CD4-positive, alpha-beta T cell treated with Interleukin-17A for 1 hour (primary cell): ENCODE measurements at places on chromosomes 12 and 14.

GRCh38 chr12:54991161-54991990 is 6.8 kb upstream of the TESPA1 start:
- peak; percentile 65 for DNase-seq

- no peak for DNase-seq
Observed at GRCh38 chr12:26632756-26633155, 200.2 kb downstream of the ITPR2 start.

DNA sequence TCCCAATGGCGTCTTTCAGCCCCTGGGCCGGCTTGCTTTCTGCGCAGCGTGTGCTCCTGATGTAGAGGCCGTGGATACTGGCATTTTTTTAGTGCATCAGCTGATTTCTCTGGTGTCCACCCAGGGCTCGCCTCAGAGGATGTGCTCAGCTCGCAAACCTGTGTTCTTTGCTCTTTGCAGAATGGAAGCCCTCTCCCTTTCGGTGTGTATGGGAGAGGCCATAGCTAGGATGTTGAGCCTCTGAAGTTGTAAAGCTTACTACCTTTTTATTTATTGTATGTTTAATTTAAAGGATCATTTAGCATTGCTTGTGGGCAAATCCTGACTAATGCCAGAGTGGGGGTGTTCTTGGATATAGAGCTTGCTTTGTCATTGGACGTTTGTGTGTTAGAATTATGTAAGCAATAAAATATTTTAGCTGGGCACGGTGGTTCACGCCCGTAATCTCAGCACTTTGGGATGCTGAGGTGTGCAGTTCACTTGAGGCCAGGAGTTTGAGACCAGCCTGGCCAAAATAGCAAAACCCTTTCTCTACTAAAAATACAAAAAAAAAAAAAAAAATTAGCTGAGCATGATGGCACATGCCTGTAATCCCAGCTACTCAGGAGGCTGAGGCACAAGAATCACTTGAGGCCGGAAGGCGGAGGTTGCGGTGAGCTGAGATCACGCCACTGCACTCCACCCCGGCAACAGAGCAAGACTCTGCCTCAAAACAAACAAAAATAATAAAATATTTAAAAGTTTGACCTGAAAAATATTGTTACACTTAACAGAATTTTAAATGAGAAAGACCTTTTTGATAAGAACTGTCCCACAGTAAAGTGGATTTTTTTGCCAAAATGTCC is 52.6 kb upstream of the MMP17 start:
- peak; percentile 9 for DNase-seq

GRCh38 chr14:63212776-63213500 is 8.7 kb downstream of the RHOJ start:
- no peak for DNase-seq

DNA sequence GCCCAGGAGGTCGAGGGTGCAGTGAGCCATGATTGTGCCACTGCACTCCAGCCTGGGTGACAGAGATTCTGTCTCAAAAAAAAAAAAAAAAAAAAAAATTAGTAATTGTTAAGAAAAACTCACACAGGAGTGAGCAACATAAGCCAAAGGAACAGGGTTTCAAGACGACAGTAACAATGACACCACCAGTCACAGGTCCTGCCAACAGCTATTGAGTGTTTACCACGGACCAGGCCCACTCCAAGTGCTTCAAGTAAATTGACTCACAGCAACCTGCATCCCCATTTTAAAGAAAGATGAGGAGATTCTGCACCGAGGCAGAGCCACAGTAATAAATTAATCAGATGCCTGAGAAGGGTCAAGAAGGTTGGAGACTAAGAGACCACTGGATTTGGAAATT is 194.5 kb downstream of the DPF3 start:
- no peak for DNase-seq

- no peak for DNase-seq
Observed at GRCh38 chr12:95949477-95950206, 6.5 kb downstream of the AMDHD1 start.

DNA sequence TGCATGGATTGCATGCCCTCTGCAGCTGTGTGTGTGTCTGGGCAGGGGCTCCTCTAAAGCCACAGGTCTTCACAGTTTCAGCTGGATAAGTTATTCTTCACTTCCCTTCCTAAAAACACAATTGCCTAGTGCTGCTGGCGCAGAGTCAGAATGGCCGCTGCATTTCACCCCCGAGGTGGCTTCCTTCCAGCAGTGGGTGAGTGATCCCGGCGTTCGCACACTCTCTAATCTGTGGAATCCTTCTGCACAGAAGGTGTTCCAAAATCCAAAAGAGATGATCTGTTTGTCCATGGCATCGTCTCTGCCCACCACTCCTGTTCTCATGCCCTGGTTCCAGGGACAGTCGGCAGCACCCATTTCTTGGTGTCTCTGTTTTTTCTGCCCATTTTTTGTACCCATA is 340.7 kb downstream of the DPF3 start:
- no peak for DNase-seq

GRCh38 chr12:85621041-85621440 is 215.2 kb downstream of the RASSF9 start:
- DNase-seq: no peak

DNA sequence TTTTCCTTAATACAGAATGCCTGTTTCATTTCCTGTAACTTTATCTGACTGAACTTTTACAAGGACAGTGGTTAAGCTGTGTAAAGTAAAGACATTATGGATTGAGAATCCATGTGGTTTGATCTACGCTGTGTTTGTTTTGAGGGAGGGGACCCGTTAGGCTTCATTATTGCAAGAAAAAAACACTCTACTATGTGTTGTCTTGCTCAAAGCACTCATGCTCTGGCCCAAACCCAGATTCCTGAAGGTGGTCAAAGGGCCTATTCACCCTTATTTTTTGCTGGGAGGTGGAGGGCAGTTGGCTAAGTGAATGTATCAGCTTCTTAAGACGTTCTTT is 11.9 kb downstream of the RNF10 start:
- no peak for DNase-seq

- DNase-seq: no peak
Observed at GRCh38 chr12:85755760-85756159, 80.4 kb downstream of the RASSF9 start.
